ENCODE measurements at places on chromosomes 4 and X.

DNA sequence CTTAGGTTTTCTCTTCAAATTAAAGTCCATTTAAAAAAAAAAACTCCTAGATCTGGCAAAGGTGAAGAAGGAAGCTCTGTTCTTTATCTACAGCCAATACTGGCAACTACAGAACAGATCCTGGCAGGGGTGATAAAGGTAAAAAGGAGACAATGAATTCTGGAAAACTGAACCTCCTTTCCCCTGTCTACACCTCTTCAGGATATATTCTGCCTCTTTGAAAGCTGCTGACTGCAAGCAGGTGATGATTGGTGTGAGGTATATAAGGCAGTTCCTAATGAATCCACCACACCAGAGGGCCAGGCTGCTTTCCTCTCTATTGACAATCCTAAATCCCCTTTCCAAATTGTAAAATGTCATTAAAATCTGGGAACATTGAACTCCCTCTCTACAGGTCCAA, 370.1 kb downstream of the PPP3CA start:
- no peak for DNase-seq

DNA sequence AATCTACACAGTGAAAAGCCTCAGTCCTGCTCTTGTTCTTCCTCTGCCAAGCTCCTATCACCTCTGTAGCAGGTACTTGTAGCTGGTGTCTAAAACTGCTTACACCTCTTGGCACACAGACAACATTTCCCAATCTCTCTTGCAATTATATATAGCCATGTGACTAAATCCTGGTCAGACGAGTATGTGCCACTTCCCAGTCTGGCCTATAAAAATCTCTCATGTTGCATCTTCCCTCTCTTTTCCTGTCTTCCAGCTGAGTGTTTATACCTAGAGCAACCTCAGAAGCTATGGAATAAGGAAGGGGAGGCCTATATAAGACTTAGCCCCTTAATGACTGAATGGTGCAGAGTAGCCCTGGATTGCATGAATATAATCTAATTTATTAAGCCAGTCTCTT, 105.8 kb downstream of the RNF150 start:
- no peak for DNase-seq

DNA sequence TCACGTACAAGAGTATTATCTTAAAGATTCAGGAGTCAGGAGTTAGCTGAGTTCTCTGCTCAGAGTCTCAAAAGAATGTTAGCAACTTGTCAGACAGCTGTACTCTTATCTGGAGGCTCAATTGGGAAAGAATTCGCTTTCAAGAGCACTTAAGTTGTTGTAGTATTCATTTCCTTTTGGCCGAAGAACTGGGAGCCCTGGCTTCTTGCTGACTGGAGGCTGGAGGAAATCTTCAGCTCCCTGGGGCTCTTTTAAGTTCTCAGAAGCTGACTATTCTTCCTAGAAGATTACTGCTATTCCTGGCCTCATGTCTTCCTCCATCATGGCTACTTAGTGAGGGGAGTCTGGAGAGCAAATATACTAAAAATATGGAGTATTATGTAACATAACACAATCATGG, 587.2 kb downstream of the EPHA5 start:
- no peak for DNase-seq

GRCh38 chrX:30212172-30212571, 3.2 kb upstream of the MAGEB2 start:
- no peak for DNase-seq

DNA sequence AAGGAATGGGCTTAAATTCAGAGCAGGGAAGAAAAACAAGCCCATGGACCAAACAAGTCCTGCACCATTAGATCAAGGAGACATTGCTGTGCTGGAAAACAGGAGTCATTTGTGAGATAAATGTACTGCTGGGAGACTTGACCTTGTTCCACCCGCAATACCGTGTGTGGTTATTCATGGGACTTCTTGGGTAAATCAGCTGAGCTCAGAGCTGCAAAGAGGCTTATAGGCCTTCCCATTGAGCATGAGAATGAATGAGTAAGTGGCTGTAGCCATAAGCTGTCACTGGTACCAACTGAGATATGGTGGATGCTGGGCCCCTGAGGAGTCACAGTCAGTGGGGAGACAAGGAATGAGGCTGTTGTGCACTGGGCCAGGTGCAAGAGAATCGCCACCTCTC, 2.3 kb upstream of the CYTL1 start:
- DNase-seq: no peak

DNA sequence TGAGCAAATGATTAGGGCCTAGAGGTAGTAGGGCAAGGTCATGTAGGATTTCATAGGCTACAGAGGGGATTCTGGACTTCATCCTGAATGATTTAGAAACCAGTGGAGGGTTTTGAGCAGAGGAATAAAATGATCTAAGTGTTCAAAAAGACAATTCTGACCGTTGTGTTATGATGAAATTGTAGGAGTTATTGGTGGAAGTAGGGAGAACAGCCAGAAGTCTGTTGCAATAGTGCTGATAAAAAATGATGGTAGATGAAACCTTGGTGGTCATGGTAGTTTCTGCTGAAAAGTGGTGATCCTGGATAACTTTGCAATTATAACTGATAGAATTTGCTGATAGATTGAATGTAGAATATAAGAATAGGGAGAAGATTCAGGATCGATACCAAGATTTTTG, 60.2 kb downstream of the MID1IP1 start:
- no peak for DNase-seq

DNA sequence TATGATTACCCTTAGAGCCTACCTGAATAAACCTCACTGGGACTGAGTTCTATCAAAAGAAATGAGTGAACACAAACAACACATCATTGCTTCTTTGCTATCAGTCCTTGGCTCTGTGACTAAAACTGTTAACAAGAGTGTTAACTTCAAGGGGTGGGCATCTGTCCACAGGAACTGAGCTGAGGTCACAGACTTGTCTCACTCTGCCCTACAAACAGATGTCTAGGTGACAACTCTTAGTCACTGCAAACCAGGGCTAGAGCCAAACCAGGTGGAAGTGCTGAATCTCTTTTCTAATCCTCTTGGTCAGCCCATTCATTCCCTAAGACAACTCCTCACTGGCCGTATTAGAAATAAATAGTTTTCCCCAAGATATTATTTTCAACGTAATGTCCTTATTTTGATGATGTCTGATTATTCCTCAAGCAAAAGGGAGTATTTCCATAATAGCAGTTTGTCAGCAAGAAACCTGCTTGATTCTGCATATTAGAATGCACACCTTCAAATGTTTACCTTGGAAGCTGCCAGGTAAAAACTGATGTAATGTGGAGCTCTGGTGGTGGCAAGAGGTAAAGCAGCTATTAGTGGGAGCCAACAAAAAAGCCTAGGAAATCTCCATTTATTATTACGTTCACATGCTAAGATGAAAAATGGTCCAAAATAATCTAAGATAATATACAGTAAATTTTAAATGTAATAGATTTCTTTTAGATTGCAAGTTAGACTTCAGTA, 4.0 kb downstream of the COL25A1 start:
- DNase-seq: no peak

DNA sequence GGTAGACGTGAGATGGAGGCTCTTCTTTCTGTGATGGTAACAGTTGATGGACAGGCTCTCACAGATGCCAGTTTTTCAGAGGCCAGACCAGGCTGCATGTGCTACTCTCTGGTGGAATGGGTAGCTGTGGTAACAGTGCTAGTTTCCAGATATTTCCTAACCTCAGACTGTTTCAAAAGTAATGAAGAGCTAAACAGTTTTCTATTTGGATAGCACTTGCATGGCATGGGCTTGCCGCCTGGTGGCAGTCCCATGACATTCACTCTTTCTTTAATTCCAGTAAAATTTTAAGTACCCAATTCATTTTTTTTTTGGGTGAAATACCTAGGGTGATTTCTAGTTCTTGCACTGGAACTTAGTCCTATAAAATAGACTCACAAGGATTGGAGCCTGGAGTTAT, 220.2 kb upstream of the MAD2L1 start:
- DNase-seq: no peak

Data from HL-60 (cell line).